ENCODE measurements at places on chromosomes 16 and 17. TPM values are rescaled to one million over a fixed set of nuclear protein-coding genes. Genes with fewer than 3 reads are reported as not detected.
A peak's percentile ranks its signal among the peaks of the same experiment; 100 is the strongest.

The NGFR gene
- total RNA-seq, result 0.37 TPM

The PMFBP1 gene
- not detected for total RNA-seq

The SYNGR3 gene
- total RNA-seq, result 3.4 TPM

The ZNF469 gene
- total RNA-seq, result 0.12 TPM

The KCNH4 gene
- total RNA-seq, result 0.06 TPM

The KRTAP9-4 gene
- not detected for total RNA-seq

The PPP1R1B gene
- total RNA-seq, result not detected

The KCNJ2 gene
- 0.12 TPM for total RNA-seq

The KIF2B gene
- total RNA-seq, result not detected

The PROCA1 gene
- 0.70 TPM for total RNA-seq

The SPATA32 gene
- 0.21 TPM for total RNA-seq

The TBC1D10B gene
- 15.9 TPM for total RNA-seq

The KRT28 gene
- total RNA-seq, result not detected

The FAM83G gene
- total RNA-seq, result 5.9 TPM

The CCDC144A gene
- 0.19 TPM for total RNA-seq

The SMPD3 gene
- not detected for total RNA-seq

The OR1F1 gene
- not detected for total RNA-seq

The TM4SF5 gene
- not detected for total RNA-seq

The CD68 gene
- total RNA-seq, result 21.6 TPM

DNA sequence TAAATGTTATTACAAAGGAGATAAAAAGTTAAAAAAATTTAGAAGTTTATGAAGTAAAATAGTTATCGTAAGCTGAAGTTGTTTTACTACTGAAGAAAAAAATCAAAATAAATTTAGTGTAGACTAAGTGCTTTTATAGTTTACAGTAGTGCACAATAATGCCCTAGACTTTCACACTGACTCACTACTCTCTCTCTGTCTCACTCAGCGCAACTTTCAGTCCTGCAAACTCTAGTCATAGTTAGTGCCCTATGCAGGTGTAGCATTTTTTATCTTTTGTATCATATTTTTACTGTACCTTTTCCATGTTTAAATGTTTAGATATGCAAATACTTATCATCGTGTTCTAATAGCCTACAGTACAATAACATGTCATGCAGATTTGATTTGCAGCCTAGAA lies 17.7 kb upstream of the TOM1L1 start:
- DNase-seq, result no peak

- DNase-seq, result no peak
Measured at GRCh38 chr17:35453171-35453570, 4.6 kb upstream of the SLFN13 start.

DNA sequence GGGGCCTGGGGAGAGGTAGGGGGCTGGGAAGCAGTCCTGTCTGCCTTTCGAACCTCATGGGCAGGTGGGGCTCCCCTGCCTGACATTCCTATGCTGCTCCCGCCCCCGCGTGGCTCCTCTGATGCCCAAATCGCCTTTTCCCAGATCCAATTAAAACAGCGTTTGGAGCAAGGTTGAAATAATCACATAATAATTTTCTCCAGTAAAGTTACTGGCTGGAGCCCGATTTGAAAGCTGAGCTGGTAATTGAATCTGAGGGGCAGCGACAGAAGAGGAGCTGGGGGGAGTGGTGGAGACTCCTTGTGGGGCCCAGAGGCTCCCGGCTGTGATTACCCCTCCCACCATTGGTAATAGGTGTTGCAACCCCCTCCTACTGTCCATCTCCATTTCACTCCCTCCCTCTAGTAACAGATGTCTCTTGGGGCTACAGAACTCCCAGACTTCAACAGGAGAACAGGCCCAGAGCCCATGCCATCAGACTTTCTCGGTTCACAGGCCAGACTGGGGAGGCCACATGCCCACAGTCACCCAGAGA lies 38.9 kb upstream of the C1QL1 start:
- DNase-seq, result no peak

DNA sequence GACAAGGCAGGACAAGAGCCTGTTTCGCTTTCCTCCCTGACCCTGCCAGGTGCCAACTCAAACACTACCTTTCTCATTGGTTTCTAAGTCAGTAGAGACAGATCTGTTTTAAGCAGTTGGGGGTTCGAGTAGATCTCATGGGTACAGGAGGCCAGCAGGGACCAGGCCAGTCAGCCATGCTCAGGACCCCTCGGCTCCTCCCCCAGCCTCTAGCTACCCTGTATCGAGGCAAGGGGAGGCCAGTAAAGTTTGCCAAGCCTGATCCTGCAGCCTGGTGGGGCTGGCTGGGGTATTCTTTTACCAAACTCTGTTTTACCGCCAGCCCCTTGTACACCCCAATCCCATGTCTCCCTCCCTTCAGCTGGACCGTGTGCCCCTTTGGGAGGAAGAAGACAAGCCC lies 26.6 kb downstream of the OR1D5 start:
- no peak for DNase-seq

- no peak for DNase-seq
Measured at GRCh38 chr16:68074850-68075555, 10.2 kb upstream of the NFATC3 start.

DNA sequence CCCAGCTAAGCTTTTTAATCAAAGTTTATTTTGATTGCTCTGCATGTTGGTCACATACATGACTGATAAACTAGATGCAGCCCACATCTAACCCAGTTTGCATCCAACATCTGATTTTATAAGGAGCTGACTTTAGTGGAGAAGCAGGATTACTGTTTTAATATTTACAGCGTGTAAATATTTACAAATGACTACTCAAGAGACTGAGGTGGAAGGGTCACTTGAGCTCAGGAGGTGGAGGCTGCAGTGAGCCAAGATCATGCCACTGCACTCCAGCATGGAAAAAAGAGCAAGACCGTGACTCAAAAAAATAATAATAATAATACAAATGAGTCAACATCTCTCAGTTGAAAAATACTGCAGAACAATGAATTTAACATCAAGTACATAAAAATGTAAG lies 50.8 kb downstream of the PARN start:
- DNase-seq, result no peak

DNA sequence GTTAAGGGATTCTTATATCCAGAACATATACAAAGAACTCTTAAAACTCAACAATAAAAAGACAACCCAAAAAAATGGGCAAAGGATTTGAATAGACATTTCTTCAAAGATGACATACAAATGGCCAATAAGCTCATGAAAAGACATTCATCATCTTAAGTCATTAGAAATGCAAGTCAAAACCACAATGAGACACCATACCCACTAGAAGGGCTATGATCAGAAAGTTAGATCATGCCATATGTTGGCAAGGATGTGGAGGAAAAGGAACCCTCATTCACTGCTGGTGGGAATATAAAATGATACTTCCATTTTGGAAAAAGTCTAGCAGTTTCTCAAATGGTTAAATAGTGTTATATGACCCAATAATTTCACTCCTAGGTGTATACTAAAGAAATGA lies 9.4 kb downstream of the PLD6 start:
- DNase-seq, result no peak

- no peak for DNase-seq
Measured at GRCh38 chr17:45389354-45389753, 43.3 kb downstream of the ARHGAP27 start.

DNA sequence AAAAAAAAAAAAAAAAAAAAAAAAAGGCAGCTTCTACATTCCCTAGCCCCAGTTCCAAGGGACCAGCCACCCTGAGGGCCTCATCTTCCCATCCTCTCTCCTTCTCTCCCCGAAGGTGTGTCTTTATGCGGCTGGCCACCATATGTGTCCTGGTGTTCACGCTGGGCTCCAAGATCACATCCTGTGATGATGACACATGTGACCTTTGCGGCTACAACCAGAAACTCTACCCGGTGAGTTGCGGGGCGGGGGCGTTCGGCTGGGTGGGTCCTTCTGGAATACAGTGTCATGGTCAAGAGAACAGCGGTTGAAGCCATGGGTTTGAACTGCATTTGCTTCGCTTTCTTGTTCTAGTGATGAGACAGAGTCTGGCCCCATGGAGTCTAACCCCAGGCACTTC lies 22.6 kb upstream of the COQ7 start:
- DNase-seq, result no peak

GRCh38 chr17:41793784-41794539 lies 7.5 kb upstream of the JUP start:
- peak; percentile 62 for DNase-seq

DNA sequence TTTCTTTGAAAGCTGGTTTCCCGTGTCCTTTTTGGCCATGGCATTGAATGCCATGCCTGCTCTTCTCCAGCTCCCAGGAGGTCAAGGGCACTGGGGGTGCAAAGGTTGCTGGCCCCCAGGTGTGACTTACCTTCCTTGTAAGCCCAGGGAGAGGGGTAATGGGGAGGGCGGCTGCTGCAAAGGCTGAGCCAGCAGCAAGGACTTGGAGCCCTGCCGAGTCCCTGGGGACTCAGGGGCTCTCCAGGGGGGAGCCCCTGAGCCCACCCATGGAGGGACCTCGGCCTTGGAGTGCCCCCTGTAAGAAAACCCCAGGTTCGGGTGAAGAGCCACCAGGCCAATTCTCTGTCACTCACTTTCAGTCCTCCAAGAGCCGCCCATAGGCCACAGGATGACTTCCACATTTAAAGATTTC lies 5.9 kb upstream of the CCL22 start:
- DNase-seq, result no peak

DNA sequence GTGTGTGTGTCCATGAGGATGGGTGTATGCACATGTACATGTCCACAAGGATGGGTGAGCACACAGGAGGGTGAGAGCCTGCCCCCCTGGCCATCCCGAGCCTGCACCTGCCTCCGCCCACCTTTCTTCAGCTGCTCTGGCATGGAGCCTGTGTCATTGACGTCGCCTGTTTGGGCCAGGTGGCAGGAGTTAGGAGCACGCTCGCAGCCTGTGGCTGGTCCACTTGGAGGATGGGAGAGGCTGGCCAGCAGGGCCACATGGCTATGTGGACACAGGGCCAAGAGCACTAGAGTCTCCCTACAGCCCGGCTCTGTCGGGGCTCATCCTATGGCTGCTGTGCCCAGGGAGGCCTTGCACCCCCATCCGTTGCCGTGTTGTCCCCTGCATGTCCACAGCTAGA lies 21.4 kb downstream of the BAHCC1 start:
- no peak for DNase-seq

- DNase-seq, result no peak
Measured at GRCh38 chr16:87982581-87983041, 31.4 kb downstream of the BANP start.

DNA sequence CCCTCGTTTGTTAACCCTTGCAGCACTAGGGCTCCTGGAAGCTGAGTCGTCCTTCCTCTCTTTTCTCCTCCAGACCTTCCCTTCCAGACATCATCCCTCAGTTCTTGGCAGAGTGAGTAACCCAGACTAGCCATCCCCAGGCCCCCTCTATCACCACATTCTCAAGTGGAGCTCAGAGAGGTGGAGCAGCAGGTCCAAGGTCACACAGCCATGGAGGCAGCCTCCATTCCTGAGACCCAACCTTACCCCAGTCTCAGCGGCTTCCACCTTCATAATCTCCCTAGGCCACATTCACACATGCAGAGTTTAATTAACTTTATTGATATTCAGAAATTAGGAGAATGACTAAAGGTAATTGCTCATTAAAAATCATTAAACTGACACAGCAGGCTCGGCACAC lies 3.0 kb downstream of the SEZ6 start:
- no peak for DNase-seq

- DNase-seq, result peak; percentile 65
Measured at GRCh38 chr16:73878611-73879010, 418.0 kb upstream of the PSMD7 start.

- no peak for DNase-seq
Measured at GRCh38 chr16:49474741-49475140, 101.1 kb downstream of the C16orf78 start.

- DNase-seq, result no peak
Measured at GRCh38 chr16:55391760-55392375, 67.9 kb downstream of the IRX6 start.

- DNase-seq, result no peak
Measured at GRCh38 chr17:69326377-69327059, 415 bp downstream of the ABCA5 start.

GRCh38 chr16:66408163-66409048 lies 18.7 kb upstream of the BEAN1 start:
- DNase-seq, result peak; percentile 78

- DNase-seq, result no peak
Measured at GRCh38 chr17:67865438-67865837, 40.1 kb downstream of the BPTF start.

DNA sequence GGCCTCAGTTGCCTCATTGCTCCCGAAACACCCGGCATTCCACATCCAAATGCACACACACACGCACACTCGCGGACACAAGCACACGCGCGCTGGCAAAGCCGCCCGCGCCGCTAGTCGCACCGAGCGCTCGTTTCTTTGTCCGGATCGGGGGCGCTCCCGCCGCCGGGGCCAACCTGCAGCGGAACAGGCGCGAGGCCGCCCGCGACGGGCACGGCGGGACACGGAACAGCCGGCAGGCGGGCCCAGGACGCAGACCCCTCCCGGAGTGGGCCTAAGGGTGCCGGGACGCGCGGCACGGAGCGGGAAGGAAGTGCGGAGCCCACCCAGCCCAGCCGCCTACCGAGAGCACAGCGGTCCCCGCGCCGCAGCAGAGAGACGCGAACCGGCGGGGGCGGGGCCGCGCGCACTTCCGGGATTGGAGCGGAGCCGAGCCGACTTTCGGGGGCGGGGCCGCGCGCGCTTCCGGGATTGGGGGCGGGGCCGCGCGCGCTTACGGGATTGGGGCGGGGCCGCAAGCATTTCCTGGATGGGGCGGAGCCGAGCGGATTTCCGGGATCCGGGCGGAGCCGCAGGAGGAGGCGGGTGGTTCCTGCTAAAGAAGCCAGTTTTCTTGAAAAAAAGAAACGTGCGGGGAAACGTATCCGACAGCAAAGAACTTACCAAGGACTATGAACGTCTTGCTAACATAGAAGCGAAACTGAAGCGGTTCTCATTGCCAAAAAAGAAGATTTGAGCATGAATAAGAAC lies at the start of gene CYBC1:
Gene CYBC1, minus strand, starts transcription at position 396 of the 750 bp plus-strand sequence. CDS start 1,498 bp downstream, outside the sequence.
- DNase-seq, result peak; percentile 91

DNA sequence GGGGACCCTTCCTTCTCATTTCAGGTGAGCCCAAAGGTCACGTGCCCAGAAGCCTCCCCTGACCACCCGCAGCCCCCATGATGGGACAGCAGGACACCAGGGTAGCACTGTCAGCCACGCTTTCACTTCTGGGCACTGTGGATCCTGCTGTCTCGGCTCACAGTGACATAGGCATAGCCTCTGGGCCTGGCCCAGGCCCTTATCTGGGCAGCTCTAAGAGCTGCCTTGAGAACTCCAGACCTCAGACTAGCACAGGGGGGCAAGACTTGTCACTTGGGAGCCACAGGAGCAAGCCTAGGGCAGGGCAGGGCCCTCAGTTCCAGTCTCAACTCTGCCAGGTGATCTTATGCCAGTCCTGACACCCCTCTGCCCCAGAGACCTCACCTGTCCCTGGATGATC lies 4.7 kb downstream of the NATD1 start:
- DNase-seq, result no peak
